GM13977 (cell line): ENCODE measurements at places on chromosomes 6 and 20.

DNA sequence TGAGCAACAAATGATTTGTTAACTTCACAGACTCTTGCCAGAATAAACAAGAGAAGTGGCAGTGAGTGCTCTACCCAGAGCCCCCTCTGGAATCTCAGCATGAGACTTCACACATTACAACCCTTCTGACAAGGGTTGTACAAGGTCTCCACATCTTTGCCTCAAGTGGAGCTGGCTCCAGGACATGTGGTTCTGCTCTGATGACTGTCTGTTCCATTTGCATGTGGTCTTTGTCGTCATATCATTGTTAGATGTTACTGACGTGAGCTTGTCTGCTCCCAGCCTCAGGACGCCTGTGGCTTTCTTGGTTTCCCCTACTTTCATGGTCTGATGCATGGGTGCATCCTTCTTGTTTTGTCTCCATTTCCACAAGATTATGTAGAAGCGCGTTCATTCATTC, 115.0 kb downstream of the SLC24A3 start:
- DNase-seq: no peak

GRCh38 chr6:145963216-145964068, 716 bp downstream of the SHPRH start:
- DNase-seq: peak; percentile 32

GRCh38 chr6:41781366-41781730, 766 bp downstream of the PRICKLE4 start:
- DNase-seq: no peak

DNA sequence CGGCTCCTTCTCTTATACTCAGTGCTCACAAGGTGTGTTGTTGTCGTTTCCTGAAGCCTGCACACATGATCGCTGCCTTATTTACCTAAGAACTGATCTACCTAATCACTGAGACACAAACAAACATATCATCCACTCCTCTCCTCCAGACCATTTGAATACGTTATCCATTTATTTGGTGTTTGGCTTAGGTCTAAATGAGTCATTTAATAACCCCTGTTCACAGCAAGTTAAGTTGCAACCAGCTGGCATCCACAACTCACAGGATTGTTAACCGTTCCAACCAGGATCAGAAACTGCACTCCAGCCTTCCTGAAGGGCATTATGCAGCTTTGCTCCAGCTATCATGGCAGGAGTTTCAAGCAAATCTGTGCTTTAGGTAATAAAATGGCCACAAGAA, 511.1 kb upstream of the MAP3K7 start:
- no peak for DNase-seq

GRCh38 chr6:158923805-158924498, 76.0 kb downstream of the RSPH3 start:
- DNase-seq: no peak

DNA sequence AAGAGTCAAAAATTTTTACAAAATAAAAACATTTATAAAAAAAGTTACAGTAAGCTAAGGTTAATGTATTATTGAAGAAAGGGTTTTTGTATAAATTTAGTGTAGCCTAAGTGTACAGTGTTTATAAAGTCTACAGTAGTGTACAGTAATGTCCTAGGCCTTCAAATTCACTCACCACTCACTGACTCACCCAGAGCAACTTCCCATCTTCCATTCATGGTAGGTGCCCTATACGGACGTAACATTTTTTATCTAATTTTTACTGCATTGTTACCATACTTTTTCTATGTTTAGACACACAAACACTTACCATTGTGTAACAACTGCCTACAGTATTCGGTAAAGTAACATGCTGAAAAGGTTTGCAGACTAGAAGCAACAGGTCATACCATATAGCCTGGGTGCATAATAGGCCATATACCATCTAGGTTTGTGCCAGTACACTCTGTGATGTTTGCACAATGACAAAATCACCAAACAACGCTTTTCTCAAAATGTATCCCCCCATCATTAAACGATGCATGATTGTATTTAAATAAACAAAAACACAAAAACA, 6.0 kb downstream of the MTFR2 start:
- no peak for DNase-seq

- no peak for DNase-seq
Measured at GRCh38 chr20:3894796-3895195, 5.6 kb downstream of the PANK2 start.

DNA sequence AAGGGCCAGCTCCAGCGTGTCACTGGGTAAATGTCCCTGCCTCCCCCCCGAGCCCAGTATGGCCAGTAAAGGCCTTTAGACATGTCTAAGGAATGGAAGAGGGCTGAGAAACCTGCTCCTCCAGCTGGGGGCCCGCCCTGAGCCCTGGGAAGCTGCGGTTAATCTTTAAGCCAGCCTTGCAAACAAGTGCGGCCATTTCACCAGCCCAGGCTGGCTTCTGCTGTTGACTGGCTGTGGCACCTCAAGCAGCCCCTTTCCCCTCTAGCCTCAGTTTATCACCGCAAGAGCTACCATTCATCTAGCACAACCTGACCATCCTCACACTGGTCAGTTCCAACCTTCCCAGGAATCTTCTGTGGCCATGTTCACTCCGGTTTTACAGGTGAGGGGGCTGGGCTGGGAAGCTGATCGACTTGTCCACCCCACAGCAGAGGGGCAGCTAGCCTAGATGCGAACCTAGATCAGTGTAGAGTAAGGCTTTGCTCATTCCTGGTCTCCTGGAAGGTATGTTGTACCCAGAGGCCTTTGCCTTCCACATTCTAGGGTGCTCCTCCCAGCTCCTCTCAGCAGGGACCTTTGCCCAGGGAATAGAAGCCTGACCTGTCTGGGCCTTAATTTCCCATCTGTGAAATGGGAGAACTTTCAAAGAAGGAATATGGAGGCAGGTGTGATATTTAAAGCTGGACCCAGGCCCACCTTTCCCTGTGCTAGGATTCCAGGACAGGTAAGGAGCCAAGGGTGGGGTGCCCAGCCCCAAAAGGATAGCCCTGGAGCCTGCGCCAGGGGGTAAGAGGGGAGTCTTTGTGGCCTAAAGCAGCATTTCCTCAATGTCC, 1.2 kb upstream of the SRC start:
- DNase-seq: no peak

DNA sequence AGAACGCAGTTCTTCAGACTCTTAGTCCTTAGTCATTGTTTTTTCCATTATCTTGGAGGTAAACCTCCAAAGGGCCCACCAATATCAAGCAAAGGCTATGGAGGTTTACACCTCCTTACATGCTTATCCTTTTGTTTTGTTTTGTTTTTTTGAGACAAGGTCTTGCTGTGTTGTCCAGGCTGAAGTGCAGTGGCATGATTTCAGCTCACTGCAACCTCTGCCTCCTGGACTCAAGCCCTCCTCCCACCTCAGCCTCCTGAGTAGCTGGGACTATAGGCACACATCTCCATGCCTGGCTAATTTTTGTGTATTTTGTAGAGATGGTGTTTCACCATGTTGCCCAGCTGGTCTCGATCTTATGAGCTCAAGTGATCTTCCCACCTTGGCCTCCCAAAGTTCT, 26.3 kb downstream of the ADGRG6 start:
- DNase-seq: no peak

GRCh38 chr6:22222469-22222868, 74.4 kb downstream of the PRL start:
- no peak for DNase-seq

- DNase-seq: no peak
Measured at GRCh38 chr6:157751547-157752200, 71.4 kb upstream of the SNX9 start.

GRCh38 chr6:50602292-50602691, 111.0 kb upstream of the TFAP2D start:
- DNase-seq: peak; percentile 6

DNA sequence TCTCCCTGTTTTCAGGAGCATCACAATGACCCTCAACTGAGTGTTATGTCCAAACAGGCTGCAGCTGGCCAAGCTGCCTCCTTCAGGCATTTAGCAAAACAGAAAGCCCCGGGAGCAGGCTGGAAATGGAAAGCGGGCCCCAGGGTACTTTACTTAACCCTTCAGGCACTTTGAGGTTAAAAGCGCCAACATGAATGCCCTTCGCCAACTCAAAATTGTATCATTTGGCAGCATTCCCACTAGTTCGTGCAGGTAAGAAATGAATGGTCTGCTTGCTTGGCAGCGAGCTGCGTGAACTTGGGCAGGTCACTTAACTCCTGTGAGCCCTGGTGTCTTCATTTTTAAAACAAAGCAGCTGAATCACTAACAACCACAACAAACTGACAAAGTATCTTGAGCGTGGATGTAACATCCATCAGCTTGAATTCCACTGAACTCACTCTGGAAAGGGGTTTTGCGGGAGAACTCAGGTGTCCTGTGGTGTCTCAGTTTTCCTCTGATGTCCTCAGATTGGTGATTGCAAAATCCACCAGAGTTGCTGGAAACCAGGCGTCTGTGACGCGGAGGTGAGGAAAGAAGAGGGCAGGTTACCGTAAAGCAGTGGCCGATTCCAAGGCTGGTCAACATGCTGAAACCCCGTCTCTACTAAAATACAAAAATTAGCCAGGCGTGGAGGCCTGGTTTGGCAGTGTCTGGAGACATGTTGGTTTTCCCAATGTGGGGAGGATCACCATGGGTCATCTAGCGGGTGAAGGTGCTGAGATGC, 118.8 kb upstream of the ZNF217 start:
- DNase-seq: no peak

DNA sequence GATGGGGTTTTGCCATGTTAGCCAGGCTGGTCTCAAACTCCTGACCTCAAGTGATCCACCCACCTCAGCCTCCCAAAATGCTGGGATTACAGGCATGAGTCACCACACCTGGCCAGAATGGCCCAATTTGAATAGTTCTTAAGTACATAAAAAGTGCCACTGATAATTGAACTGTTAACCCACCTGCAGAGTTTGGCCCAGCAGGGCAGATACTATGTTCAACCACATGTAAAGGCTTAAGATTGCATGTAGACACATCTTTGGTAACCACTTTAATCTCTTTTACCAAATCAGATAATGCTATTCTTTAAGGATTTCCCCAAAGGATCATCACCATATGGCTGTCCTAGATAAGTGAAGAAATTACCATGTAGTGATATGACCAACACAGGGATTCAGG, 21.3 kb upstream of the SGK1 start:
- no peak for DNase-seq

DNA sequence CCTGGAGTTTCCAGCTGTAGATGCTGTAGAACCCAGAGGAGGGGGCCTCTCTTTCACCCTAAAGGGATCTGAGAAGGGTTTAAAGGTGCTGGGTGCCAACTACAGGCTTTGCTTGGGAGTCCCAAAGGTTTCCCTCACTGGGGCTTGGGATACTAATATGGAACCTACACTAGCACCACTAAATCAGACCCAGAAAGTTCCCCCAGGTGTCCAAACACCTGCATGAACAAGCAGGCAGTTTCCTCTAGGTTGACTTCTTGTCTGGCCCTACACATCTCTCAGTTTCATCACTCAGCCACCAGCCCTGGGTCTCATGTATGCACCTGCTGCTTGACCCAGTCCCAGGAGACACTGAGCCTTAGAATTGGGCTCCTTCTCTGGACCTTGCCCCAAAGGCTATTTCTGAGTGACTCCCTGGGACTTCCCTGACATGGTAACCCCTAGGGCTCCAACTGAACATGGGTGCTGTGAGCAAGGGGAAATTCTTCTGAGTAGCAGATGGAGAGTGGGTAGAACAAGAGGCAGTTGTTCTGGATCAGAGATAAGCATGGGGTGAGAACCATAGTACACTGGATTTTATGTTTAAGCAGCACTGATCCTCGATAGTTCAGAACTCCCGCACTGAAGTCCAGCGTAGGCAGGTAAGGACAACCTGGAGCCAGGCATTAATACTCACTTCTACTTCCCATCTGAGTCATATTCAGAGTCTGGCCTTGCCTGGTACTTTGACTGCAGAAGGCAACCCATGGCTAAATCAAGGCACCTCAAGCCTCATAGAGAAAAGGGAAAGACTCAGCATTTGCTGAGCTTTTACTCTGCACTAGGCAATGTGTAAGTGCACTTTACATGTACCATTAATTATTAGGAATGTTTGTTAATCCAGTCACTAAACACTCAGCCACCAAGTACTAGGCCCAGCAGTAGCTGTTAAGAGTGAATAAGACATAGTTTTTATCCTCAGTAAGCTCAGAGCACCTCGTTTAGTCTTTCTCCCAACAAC, 16.8 kb downstream of the BCL2L1 start:
- peak; percentile 39 for DNase-seq

- DNase-seq: no peak
Measured at GRCh38 chr6:105968603-105969333, 117.4 kb upstream of the PRDM1 start.

- DNase-seq: no peak
Measured at GRCh38 chr6:169669147-169669546, 32.7 kb downstream of the WDR27 start.

GRCh38 chr20:1528811-1529210, 28.7 kb downstream of the SIRPD start:
- no peak for DNase-seq
